ENCODE measurements at places on chromosomes 3 and 15. TPM values are rescaled to one million over a fixed set of nuclear protein-coding genes. Genes with fewer than 3 reads are reported as not detected.
A peak's percentile ranks its signal among the peaks of the same experiment; 100 is the strongest.

ADGRG7 gene
- total RNA-seq = 0.11 TPM

GRCh38 chr15:51380999-51381806 is 39.7 kb downstream of the GLDN start:
- peak; percentile 42 for DNase-seq

KBTBD8 gene
- total RNA-seq = 3.8 TPM

- no peak for DNase-seq
Measured at GRCh38 chr3:144109944-144110343, 138.3 kb downstream of the DIPK2A start.

DNA sequence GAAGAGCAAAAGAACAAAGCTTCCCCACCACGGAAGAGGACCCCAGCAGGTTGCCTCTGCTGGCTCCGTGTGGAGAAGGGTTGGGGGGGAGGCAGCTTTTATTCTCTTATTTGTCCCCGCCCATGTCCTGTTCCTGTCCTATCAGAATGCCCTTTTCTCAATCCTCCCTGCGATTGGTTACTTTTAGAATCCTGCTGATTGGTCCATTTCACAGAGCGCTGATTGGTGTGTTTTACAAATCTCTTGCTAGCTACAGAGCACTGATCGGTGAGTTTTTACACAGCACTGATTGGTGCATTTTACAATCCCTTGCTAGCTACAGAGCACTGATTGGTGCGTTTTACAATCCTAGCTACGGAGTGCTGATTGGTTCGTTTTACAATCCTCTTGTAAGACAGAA is 100.6 kb upstream of the KLF13 start:
- no peak for DNase-seq

CKMT1B gene
- 0.63 TPM for total RNA-seq
